ENCODE measurements at places on chromosomes 4 and X.
A peak's percentile ranks its signal among the peaks of the same experiment; 100 is the strongest.

- no peak for DNase-seq
Observed at GRCh38 chr4:92421920-92422319, 118.2 kb downstream of the GRID2 start.

DNA sequence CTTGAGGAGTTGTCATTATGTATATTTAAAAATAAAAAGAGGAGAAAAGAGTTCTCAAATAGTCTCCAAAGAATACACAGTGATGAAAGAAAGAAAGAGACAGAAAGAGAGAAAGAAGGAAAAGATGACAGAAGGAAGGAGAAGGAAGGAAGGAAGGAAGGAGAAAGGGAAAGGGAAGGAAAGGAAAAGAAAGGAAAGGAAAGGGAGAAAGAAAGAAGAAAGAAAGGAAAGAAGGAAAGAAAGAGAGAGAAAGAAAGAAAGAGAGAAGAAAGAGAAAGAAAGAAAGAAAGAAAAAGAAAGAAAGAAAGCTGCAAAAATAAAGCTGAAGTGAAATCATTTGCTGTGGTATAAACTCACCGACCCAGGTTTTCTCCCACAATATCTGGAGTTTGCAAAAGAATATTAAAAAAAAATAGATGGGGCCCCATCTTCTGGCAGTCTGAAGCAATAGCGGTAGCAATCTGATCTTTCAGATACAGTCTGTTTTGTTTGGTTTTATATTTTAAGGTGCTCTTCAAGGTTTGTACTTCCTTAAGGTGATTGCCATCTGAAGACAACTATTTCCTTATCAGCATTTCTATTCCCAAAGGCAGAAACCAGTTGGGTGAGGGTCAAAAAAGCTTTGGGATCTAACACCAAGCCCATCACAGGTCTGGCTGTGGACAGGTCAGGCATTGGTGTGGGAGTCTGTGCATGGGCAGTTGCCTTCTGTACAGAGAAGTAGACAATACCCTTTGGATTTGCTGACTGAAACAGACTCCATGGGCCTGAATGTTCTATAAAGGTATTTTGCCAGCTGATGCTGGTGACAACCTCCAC lies 160.4 kb downstream of the CPEB2 start:
- DNase-seq, result peak; percentile 33

GRCh38 chr4:15376594-15376993 lies 51.2 kb upstream of the C1QTNF7 start:
- no peak for DNase-seq

DNA sequence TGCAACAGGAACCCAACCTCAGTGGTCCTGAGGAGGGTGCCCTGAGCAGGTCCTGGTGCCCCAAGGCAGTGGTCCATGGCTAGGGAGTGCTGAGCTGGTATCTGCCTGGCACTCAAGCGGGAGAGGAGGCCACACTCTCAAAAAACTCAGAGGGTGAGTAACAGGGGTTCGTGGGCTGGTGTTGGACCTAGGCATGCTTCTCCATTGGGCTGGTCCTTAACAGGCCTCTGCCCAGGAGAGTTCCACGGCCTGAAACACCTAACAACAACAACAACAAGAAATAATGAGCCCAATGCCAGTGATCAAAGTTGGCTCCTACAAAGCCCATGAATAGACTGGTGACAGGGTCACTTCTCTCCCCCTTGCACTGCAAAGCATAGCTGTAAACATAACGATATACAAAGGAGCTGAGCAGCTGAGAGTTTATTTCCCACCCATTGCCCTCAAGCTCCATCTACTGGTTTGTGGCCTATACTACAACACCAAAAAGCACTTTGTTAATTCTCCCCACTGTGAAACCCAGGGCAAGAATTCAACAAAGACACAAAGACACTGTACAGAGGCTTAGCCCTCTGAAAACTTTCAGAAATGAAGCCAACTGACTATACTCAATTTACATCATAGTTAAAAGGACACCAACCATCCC lies 736.1 kb upstream of the ADGRL3 start:
- DNase-seq, result no peak

- no peak for DNase-seq
Observed at GRCh38 chrX:2928583-2929434, at the start of gene ARSD. TSS of gene ARSD (minus strand) at chrX:2929339. CDS start at chrX:2929275, 64 bp downstream.

DNA sequence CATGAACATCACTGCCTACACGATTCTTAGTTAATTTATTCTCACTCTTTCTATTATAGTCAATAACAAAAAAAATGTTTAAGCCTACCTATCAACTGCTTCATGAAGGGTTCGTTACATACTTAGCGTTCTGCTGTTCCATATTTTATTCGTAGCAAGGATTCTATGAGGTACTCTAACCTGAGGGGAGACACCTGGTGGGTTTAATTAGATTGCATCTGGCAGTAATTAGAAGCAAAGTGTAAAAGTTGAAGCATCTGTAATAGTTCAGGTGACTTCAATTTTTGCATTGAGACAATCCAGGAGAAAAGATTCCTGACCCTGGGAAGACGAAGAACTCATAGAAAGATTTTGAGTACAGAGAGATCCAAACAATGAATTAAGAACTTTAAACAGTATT lies 1655.8 kb upstream of the TENM3 start:
- DNase-seq, result no peak

DNA sequence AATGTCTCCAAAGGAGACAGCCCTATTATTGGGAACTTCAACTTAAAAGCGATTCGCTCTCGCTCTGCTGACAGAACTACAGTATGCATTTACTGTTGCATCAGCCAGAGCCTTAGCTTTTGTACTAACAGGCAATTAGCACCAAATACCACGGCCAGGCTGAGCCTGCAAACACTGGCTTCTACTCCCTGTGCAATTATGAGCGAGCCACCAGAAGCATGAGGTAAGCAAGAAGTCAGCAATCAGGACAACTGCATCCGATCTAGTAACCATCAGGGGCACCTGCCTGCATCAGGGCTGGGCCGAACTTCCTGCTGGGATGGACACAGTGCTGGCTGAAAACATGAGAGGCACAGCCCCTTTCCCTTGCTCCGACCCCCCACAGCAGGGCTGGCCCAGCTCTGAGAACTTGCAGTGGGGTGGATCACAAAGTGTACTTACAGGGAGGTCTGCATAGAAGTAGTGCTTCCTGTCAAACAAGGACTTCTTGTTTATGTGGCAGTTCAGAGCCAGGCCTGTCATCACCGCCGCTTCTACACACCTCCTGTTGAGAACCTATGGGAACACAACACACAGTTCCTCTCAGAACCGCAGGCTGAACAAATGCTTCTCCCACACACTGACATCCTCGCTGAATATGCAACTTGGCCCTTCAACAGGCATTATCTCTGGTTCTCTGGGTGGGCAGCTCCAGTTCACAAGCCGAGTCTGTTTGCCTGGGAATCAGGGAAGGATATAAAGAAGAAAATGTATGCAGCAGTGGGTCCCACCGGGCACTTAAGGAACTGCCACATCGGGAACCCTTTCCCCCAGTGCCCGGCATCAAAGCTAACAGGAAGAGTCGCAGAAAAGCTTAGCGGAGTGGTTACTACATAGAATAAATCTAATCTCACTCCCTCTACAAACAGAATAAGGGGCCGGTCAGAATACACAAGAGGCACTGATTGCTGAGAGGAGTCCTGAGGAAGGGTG lies 41.5 kb downstream of the GATB start:
- no peak for DNase-seq

Data from erythroblast (primary cell).